Cerebellar nuclear complex (tissue), 1 donor: ENCODE measurements at places on chromosomes 4 and X.

- no peak for DNase-seq
These were observed 400.5 kb downstream of the PDGFC start for GRCh38 chr4:156571146-156571545.

- DNase-seq = no peak
These were observed 55.0 kb upstream of the CXXC4 start for GRCh38 chr4:104549736-104550135.

DNA sequence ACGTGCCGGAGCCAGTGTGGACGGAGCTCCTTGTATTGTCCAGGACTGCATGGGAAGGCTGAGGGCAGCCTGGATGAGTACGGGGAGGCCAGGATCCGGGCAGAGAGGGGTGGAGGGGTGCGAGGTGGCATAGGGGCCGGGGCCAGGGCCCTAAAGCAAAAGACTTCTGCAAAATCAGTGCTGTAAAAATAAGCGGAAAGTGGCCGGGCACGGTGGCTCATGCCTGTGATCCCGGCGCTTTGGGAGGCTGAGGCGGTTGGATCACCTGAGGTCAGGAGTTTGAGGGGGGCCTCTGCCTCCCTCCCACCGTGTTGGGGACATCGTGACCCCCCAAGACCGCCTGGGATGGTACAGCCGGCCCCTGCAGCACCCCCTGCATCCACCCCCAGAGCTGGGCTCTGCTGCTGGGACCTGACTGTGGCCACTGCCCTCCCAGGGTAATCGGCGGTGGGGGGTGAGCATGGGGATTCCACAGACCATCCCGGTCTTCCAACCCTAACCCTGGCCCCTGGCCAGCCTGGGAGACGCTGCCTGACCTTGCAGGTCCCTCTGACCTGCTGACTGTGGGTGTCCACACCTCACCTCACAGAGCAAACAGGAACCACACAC, 23.4 kb upstream of the PLCXD1 start:
- DNase-seq = no peak

DNA sequence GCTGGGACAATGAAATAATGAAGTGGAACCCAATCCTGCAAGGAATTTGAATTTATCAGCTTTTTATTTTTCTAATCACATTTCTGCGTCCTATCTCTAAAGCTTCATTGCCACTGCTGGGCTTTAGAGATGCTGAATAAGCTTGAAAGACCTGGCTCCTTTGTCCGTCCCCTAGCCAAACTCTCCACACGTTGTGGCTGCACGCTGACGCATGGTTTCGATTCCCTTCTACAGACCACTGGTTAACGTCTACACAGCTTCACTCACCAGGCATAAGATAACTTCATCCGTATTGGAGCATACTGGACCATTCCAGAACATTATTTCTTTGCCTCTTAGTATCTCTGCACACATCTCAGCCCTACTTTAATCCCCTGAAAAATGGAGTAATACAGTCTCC, 31.2 kb downstream of the SPANXN3 start:
- DNase-seq = no peak

- DNase-seq = no peak
These were observed 59.7 kb upstream of the BCOR start for GRCh38 chrX:40157228-40158035.

DNA sequence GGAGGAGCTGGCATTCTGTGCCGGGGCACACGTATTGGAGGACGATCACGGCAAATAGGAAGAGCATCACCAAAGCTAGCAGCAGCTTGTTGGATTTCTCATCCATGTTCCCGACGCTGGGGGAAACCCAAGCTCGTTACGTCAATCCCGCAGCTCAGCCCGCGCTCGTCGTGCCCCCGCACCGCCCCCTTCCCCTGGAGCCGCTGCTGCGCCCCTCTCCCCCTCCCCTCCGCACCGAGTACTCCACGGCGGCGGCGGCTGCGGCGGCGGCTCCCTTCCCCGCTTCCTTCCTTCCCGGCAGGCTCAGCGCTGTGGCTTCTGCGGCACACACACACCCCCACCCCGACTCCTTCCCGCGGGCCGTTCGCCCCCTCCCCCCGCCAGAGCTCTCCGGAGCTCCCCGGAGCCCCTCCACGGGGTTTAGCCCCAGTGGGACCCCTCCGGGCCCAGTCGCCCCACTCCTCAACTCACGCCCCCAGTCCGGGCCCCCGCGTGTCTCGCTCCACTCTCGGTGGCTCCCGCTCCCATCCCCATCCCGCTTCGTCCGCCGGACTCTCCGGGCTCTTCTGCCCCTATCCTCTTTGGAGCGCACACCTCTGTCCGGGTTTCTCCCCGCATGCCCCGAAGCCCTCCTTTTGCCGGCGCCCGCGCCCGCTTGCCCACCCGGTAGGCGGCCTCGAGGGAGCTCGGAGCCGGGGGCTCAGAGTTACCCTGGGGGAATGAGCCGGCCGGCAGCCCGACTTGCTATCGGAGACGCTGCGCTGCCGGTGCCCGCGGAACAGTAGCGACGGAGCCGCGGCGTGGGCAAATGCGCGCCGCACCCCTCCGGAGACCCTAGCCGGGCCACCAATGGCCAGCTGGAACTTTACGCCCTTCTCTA, 978 bp downstream of the HS6ST2 start:
- DNase-seq = no peak

- DNase-seq = no peak
These were observed 233.9 kb downstream of the CHIC2 start for GRCh38 chr4:53830511-53830910.

- DNase-seq = no peak
These were observed 71.7 kb downstream of the ARAP2 start for GRCh38 chr4:36172656-36173055.

DNA sequence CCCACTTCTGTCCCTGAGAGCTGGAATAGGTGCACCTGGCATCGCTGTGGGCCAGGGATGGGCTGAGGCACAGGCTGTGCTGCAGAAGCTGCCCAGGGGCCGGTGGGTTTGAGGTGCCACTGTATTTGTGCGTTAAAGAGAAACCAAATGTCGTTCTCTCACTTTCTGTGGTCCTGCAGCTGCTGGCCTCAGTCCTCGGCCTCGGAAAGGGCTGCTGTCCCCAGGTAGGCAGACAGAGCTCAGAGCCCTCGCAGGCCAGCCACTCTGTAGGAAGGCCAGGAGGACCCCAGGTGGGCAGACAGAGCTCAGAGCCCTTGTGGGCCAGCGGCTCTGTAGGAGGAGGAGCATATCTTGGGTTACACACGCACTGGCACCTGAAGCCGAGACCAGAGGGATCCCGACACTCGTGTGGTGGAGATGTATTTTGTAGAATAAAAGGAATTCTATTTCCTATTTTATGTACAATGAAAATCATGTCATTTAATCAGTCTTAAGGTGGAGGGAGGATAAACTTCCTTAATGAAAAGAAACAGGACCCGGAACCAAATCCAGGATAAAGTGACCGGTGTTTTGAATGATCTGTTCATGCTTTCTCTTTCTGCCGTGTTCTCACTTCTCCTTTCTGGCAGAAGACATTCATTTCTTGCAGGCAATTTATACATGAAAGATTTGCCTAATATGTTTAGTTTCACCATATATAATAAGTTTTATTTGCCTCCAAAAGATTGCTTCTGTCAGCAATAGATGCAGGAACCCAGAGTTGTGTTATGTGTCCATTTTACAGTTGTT, 54.4 kb upstream of the HGFAC start:
- DNase-seq = no peak

DNA sequence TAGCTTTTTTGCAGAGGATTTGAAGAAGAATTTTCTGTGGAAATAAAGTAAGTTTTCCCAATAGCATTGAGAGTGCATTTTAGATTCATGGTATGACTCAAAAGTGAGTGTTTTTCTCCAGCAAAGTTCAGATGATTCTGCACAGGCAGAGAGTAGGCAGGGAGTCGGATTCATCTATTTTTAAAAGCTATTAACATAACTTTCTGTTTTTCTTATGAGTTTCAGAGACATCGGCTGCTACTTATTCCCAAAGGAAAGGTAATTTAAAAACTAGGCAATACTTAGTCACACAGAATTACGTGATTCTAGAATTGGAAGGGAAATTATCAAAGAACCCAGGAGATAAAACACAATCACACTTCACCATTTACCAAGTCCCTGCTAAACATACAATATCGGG, 4.4 kb downstream of the CCDC110 start:
- no peak for DNase-seq

- DNase-seq = no peak
These were observed 153.0 kb downstream of the KDM6A start for GRCh38 chrX:45026036-45026435.

DNA sequence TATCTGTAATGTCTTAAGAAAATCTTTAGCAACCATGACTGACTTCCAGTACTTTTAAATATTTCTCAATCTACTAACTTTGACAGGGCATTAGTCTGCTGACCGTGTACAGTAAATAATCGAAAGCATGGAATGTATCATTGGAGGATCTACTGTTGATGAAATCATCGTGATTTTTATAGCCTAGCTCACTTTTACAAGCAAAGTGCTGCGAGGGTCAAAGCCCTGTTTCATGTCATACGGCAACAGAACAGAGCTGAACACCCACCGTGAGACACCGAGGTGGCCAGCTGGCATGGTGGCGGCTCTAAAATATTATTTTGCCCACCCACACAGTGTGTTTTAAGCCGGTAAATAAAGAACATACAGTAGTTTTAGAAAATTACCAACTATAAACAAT, 679.3 kb downstream of the FAT4 start:
- no peak for DNase-seq

DNA sequence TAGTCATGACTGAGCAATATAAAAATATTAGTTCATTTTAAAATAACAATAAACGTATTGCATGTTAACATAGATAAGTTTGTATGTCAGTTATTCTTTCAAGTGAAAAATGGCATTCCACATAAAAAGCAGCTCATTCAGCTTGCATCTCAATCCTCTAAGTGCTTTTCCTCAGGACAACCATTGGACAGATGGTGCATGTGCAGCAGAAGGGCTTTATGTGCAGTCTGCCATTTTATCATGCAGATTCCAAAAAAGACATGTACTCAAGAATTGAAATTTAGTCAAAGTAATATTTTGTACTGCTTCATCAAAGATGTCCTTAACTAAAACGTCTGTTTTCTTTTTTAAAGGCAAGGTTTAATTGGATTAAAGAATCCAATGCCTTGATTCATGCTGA, 93.4 kb downstream of the RS1 start:
- no peak for DNase-seq

GRCh38 chr4:170005472-170005871, 20.7 kb downstream of the MFAP3L start:
- no peak for DNase-seq

GRCh38 chr4:129344058-129344457, 248.1 kb downstream of the C4orf33 start:
- no peak for DNase-seq

DNA sequence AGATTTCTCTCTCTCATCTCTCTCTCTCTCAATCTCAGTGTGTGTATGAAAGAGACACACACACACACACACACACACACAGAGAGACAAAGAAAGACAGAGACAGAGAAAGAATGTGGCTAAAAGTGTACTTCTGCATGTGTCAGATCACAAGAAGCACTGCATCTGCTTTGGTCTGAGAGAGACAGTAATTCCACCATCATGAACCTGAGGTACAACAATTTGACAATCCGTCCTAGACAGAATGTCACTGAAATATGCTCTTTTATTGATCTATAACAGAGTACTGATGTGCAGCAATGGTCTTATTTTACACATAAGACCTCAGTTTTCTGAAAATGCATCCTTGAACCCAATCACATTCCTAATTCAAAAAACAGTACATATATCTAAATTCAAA, 576.2 kb upstream of the SMIM31 start:
- DNase-seq = no peak

GRCh38 chr4:101211146-101211553, 136.2 kb downstream of the PPP3CA start:
- DNase-seq = no peak

DNA sequence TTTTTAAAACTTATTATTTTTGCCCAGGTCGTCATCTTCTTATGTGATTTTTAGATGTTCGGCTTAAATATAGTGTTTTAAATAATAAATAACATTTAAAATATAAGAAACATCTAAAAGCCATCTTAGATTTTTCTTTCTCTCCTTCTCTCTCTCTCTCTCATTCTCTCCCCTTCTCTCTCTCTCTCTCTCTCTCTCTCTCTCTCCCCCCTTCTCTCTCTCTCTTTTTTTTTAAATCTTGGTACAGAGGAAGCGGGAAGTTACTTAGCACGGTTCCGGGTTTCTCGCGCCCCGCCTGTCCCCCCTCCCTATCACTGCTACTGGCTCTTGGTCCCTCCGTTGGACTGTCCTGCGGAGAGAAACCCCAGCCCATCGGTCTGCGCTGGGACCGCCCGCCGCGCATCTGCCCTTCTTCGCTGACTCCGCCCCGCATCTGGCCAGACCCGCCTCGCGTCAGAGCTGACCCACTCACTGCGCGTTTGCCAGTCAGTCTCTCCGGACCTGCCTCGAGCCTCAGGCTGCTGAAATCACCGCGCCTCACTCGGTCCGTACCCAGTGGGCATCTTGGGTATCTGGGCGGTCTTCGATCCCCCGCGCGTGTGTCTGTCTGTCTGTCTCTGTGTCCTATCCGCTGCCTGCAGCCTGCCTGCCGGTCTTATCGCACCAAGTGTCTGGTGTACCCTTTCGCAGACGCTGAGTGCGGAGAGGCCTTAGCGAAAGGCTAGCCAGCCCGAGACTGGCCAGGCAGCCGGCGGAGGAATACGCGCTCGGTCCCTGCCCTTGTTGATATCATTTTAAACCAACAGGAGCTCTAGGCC, at the start of gene PABPC5:
Gene PABPC5, plus strand, starts transcription at position 489 of the 818 bp plus-strand sequence. CDS start 739 bp downstream, outside the sequence.
- DNase-seq = no peak

GRCh38 chr4:117533501-117533900, 448.1 kb upstream of the TRAM1L1 start:
- DNase-seq = no peak

DNA sequence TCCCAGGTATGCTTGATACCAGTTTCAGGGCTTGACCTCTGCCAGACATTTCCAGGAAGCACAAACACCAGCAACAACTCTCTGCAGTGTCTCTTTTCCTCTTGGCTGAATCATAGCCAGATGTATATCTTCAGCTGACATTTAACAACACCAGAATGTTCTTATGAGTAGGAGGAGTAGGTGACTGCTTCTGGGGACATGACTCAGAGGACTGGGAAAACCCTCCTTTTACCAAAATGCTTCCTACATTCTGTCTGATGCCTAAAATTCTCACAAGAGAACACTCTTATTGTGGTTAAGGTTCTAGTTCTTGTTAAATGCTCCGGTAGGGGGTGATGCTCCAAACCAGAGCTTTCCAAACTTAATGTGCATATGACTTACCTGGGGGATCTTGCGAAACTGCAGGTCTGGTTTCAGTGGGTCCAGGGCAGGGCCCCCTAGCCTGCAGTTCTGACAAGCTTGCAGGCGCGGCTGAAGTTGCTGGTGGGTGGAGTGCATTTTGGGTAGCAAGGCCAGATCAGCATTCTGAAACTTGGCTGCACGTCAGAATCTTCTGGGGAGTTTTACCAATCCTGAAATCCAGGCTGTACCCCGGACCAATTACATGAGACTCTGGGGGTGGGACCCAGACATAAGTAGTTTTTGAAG, 329.3 kb upstream of the RPS6KA3 start:
- DNase-seq = no peak

GRCh38 chrX:57232658-57233360, 53.7 kb upstream of the FAAH2 start:
- DNase-seq = no peak
